Vein endothelial cell (primary cell): ENCODE measurements at places on chromosomes 2 and 18. TPM values are rescaled to one million over a fixed set of nuclear protein-coding genes. Genes with fewer than 3 reads are reported as not detected.

Gene SULT6B1
- not detected in 2 replicates for total RNA-seq

Gene INHBB
- total RNA-seq = 6.9 and 8.2 TPM in 2 replicates

Gene CHRNA1
- total RNA-seq = 5.4 and 6.2 TPM in 2 replicates

Gene GDF7
- total RNA-seq = 2.5 and 11.8 TPM in 2 replicates

Gene B4GALT6
- total RNA-seq = 11.4 and 17.1 TPM in 2 replicates

Gene NRP2
- 272 and 443 TPM in 2 replicates for total RNA-seq

Gene OSBPL6
- 6.7 and 8.5 TPM in 2 replicates for total RNA-seq

Gene NFATC1
- 9.8 and 10.2 TPM in 2 replicates for total RNA-seq

Gene CRYGC
- not detected in 2 replicates for total RNA-seq

Gene CPO
- total RNA-seq = 0.19 TPM in 1 of 2 replicates, not detected in the other

Gene ATP5F1A
- 661 and 759 TPM in 2 replicates for total RNA-seq

Gene SH3RF3
- 14.3 and 18.3 TPM in 2 replicates for total RNA-seq

Gene ACTG2
- total RNA-seq = 0.67 TPM in 1 of 2 replicates, not detected in the other

Gene SNTG2
- not detected in 2 replicates for total RNA-seq

Gene CLEC4F
- total RNA-seq = not detected in 2 replicates

Gene KIF3C
- total RNA-seq = 19.1 and 23.2 TPM in 2 replicates

Gene CFAP210
- total RNA-seq = not detected in 2 replicates

Gene OSR1
- total RNA-seq = 0.33 TPM in 1 of 2 replicates, not detected in the other
